ENCODE measurements at places on chromosomes 6 and 20.
A peak's percentile ranks its signal among the peaks of the same experiment; 100 is the strongest.

DNA sequence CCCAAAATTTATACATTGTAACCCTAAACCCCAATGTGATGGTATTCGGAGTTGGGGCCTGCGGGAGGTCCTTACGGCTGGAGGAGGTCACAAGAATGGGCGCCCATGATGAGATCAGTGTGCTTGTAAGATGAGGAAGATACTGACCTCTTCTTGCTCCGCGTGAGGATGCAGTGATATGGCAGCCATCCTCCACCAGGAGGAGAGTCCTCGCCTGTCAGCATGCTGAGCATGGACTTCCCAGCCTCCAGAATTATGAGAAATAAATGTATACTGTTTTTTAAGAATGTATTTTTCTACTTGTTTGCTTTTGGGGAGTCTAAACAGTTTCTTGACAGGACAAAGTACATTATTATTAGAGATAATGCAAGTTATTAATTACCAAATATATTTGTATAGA lies 8.7 kb upstream of the SYNDIG1 start:
- no peak for DNase-seq

DNA sequence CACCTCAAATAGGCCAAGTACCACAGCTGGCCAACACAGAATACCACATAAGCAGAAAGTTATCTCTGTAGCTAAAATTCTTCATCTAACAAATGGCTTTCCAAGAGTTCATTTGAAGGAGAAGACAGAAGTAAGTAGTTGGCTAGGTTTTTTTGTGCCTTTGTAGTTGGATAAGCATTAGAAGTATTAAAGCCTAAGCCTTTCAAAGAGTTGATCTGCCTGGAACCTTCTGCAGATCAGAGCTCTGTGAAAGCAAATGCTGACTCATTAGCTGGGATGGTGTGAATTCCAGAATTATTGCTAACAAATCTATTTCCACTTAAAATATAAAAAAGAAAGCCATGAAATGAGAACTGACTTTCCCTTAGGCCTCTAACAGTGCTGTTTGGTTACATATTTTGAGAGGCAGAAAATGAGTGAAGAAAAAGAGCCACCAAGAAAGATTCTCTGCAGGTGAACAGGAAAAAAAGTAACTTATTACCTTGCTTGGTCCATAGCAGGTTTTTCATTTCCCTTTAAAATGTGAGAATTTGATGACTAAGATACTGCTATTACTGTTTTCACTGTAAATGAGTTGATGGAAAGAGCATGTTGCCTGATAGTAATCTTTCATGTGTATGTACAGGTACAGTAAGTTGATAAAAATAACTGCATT lies 763.2 kb upstream of the FLRT3 start:
- DNase-seq = no peak

DNA sequence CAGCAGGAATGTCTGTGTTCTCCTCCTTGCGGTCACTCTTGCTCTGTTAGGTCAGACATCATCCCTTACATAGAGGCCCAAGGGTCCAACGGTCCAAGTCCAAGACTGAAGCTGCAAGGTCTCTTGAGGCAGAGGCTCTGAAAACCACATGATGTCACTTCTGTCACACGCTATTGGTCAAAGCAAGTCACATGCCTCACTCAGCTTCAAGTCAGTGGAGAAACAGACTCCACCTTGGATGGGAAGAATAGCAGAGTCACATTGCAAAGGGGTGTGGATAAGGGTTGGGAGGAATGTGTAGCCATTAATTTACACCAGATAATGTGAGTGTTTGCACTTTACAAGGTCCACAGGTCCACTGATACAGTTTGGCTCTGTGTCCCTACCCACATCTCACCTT lies 17.5 kb downstream of the SLC52A3 start:
- DNase-seq = no peak

DNA sequence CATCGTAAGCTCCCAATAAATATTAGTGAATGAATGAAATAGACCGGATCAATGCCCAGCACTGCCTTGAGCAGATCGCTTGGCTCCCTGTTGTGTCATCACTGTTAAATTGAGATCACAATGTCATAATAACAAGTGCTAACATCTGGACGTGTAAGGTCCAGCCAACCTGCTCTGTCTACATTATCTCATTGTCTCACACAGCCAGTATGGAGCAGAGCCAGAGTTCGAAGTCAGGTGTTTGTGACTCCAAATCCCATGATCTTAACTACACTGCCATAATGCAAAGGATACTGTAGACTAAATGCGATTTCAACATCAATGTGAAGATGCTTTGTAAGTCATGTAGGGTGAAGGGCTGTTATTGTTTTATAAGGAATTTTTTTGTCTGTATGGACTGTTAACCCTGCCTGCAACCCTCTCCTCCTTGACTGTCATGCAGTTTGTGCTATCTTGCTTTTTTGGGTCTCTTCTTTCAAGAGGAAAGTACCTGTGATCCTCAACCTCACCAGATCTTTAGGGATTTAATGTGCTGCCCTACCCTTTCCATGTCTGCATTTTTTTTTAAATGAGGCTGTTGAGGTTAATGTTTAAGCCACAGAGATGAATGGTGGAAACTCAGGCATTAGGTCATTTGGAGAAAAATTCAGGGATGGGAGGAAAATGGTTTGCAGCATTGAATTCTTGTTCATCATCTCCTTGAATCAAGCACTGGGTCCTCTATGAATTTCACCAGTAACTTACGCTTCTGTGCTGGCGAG lies 49.0 kb upstream of the OCSTAMP start:
- DNase-seq = no peak

DNA sequence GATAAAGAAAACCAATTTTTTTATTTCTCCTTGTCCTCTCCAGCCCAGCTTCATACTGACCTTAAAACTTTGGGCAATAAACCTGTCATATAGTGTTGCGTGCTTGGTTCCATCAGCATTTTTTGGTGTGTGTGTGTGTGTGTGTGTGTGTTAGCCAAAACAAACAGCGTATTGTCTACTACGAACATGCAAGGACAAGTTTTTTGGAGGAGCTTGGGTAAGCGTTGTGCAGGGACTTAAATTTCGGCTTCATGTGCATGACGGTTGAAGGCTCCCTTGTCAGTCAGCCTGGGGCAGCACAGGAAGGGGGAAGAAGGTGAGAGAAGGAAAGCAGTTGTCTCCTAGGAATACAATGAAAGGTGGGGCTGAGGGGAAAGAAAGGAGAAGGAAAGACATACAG lies 62.0 kb upstream of the PAX1 start:
- DNase-seq = no peak

DNA sequence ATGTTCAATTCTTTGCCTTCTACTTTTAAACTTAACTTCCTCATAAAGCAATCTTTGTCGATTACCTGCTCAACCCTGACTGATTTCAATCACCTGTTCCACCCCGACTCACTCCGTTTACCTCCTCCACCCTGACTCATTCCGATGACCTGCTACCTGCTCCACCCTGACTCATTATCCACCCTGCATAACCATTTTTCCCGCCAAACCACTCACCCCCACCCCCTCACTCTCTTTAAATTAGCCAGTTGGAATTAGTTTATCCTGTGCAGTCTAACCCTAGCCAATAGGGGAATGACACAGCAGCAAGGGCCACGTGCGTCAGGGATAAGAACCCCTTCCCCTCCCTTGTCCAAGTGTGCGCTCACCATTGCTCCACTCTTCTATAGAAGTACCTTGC lies 56.7 kb upstream of the MRAP2 start:
- no peak for DNase-seq

GRCh38 chr6:5058254-5058653 lies 26.9 kb upstream of the PPP1R3G start:
- no peak for DNase-seq

DNA sequence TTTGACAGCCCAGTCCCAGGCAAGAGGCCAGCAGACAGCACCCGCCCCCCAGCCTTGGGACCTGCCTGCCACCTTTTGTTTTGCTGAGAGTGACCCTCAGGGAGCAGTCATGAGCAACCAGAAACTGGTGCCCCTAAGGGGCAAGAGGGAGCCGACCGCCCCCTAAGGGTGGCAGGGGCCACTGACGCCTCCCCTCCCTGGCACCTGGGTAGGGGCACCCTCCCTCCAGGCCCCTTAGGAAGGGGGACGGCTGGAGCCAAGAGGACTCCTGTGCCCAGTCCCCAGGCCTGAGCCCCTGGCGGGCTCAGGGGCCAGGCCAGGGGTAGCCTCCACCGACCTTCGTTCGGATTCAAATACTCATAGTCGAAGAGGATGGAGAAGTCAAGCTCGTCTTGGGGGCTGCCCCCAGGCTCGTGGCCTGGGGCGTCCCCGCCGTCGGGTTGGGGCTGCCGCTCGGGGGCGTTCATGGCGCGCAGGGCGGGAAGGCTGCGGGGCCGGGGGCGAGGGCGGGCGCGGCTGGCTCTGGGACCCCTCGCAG lies 417 bp downstream of the NFATC2 start:
- DNase-seq = peak; percentile 30

DNA sequence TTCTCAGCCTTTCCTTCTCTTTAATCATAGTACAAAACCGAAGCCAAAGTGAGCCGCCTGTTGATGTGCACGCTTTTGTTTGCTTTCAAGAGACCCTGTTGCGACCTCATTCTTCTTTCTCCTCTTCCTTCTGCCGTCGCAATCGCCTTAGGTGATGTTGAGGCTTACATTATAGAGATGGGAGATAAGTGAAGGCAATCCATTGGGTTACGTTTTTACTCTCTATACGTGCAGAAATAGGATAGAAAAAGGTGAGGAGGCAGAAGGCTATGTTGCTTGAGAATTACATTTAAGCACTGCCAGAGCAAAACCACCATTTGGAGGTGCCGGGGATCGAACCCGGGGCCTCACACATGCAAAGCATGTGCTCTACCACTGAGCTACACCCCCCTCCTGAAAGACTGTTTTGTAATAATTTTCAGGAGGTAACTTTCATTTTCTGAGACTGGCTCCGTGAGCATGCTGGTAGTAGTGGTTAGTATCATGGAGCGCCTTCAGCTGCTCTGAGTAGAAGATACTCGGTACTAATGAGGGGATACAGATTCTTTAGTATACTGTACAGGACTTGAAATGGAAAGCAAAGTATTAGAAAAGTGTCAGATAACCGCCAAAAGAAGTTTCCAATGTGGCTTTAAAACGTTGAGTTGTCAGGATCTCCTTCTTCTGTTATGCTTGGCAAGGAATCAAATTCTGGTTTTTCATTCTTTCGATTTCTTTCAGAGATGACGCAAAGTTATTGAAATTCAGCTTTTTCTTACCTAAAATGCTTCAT lies 165.6 kb downstream of the TRIM27 start:
- DNase-seq = no peak

DNA sequence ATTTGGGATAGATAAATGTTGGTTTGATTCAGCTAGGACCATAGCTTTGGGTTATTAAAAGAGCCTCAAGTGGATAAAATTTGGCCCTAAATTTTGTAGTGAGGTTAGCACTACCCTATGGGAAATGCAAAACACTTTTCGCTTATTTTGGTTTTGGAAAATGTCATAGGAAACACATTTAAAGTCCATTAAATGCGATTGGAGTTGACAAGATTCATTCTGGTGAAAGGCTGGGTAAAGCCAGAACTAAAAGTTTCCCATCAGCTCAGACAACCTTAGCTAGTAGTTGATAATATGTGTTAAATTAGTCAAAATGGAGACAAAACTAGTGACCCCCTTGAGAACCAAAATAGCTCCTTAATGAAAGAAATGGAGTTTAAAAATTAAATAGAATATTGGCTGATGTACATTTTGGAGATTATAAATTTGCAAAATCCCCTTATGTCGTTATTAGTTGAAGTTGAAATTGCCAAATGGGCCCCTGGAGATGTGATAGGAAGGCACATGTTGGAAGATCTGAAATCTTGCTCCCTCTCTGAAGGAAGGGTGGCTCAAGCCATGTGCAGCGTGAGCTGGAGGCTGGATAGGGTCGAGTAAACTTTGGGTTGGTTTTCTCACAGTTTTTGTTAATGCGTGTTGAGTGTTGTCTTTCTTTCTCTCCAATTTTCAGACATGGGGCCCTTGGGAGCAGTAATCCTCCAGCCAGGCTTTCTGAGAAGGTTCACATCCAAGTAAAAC lies 72.8 kb downstream of the CD83 start:
- DNase-seq = no peak

- peak; percentile 60 for DNase-seq
These were observed 81.0 kb downstream of the GPX5 start for GRCh38 chr6:28606424-28607391.

DNA sequence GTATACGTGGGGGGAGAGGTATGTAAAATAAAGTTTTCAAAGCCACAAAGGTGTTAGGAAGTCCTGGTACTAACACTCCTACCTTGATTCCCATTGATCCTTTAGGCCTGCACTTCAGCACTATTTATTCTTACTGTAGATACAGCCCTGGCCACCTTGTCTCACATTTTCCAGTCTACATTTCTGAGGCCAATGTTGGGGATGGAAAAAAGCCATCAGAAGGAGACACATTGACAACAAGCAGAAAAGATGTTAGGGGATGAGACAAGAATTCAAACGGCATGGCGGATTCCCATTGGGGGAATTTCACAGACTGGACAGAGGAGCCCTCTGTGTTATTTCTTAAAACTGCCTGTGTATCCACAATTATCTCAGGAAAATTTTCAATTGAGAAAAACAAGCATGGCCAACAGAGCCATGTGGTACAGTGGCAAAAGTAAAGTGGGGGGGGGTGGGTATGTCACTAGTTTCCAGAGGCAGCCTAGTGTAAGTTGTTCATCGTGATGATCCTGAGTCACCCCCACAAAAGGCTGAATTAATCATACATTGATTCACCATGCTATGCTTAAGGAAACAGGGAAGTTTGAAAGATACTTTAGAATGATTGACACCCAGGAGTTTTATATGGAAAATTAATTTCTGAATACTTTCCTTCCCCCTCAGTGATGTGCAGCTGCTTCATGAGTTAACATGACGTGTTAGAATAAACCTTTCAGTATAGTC lies 40.5 kb downstream of the RREB1 start:
- peak; percentile 63 for DNase-seq

- no peak for DNase-seq
These were observed 42.6 kb upstream of the ENPP1 start for GRCh38 chr6:131765081-131765803.

GRCh38 chr6:13373488-13373886 lies 45.1 kb upstream of the TBC1D7 start:
- DNase-seq = no peak

DNA sequence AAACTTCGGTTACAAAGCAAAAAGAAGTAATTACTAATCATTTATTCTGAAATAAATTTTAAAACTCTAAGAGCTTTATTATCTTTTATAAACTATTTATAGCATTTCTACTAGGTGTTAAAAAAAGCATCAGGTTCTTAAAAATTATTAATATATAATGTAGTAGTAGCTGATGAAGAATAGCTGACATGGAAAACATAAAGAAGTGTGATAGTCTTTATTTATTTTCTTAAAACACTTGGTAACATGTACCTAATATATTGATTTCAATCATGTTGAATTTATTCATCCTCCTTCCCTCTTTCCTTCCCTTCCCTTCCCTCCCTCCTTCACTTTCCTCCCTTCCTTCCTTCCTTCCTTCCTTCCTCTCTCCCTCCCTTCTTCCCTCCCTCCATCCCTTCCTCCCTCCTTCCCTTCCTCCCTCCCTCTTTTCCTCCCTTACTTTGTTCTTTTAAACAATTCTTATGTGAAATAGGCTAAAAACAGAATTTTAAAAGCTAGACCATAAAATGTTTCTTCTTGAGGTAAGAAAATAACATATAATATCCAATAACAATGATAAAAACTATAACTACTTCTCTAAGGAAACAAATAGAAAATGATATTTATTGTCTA lies 913.9 kb upstream of the MAP3K7 start:
- no peak for DNase-seq

All from kidney capillary endothelial cell (primary cell).